ENCODE measurements at places on chromosomes 6 and 20. TPM values are rescaled to one million over a fixed set of nuclear protein-coding genes. Genes with fewer than 3 reads are reported as not detected.

SUPT3H gene
- total RNA-seq, result 9.4 TPM

LAMP5 gene
- total RNA-seq, result not detected

OPN5 gene
- total RNA-seq, result not detected

HLA-DMA gene
- 32.3 TPM for total RNA-seq

CNBD2 gene
- 26.6 TPM for total RNA-seq

PSORS1C1 gene
- total RNA-seq, result not detected

SMLR1 gene
- not detected for total RNA-seq

TRIM40 gene
- total RNA-seq, result not detected

YIPF3 gene
- 52.5 TPM for total RNA-seq

RGS19 gene
- 8.1 TPM for total RNA-seq

TXNDC5 gene
- total RNA-seq, result 7.6 TPM

MMS22L gene
- total RNA-seq, result 3.3 TPM

SLC17A3 gene
- 0.22 TPM for total RNA-seq

JPH2 gene
- not detected for total RNA-seq

LPA gene
- total RNA-seq, result not detected

RIPPLY2 gene
- not detected for total RNA-seq

MRPS18B gene
- total RNA-seq, result 13.5 TPM

MOCS1 gene
- total RNA-seq, result 0.56 TPM

OR2H2 gene
- not detected for total RNA-seq

HLA-DRA gene
- 37.9 TPM for total RNA-seq

B4GALT5 gene
- total RNA-seq, result 7.9 TPM

TFAP2A gene
- 0.24 TPM for total RNA-seq

PNPLA1 gene
- total RNA-seq, result not detected

TPX2 gene
- total RNA-seq, result 0.75 TPM

CSNK2A1 gene
- 66.0 TPM for total RNA-seq

CLDN20 gene
- not detected for total RNA-seq

WFDC2 gene
- total RNA-seq, result not detected

ADGRF5 gene
- not detected for total RNA-seq

SNRNP48 gene
- total RNA-seq, result 12.9 TPM

HRH3 gene
- not detected for total RNA-seq

MTFR2 gene
- total RNA-seq, result 1.3 TPM

C6orf118 gene
- total RNA-seq, result not detected

RCAN2 gene
- total RNA-seq, result not detected

RAB22A gene
- total RNA-seq, result 19.0 TPM

C4A gene
- total RNA-seq, result 5.5 TPM

TMC2 gene
- not detected for total RNA-seq

MYCT1 gene
- total RNA-seq, result not detected

RAB32 gene
- not detected for total RNA-seq

PROCR gene
- 2.0 TPM for total RNA-seq

Data from CD8-positive, alpha-beta T cell (primary cell).